ENCODE measurements at places on chromosomes 11 and 22.

DNA sequence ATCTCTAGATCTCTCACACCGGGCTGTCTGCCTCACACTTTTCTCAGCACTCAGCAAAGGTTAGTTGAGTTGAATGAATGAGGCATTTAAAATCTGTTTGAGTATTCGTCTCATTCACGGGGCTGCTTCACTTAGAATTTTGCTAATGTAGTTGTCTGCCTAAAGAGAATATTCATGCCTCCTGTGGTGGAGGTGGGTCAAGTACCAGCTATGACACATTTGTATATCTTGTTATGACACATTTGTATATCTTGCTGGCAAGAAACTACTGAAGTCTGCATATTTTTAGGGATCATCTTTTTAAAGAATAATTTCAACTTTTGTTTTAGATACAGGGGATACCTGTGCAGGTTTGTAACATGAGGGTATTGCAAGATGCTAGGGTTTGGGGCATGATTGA lies 43.1 kb downstream of the LDLRAD3 start:
- no peak for DNase-seq

DNA sequence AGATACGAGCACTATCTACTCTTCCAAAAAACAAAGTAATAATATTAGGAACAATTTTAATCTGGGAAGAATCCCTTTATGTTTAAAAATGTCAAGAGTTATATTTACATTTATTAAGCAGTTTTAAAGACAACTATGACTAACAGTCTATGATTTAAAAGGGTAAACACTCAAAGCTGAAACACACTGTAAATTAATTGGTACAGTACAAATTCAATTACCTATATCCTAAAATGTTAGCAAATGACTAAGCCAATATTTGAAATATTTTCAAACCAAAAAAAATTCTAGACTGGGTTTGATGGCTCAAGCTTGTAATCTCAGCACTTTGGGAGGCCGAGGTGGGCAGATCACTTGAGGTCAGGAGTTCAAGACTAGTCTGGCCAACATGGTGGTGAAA lies 36.0 kb upstream of the CHRNA10 start:
- DNase-seq: no peak

DNA sequence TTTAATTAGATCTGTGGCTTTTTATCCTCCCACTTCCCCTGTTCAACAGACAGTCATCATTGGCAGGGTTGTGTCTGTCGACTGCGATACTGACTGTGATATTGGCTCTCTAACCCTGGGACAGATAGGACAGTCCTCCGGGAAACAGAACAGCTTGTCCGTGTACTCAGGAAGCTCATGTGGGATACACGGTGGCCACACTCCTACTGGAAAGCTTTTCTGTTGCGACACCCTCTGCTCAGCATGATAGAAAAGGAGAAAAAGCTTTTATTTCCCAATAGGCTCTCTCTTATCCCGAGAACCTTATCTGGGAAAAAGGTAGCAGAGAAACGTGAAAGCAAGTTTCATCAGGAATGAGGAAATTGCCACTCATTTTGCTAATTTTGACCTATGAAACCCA lies 60.4 kb upstream of the HSPA8 start:
- DNase-seq: no peak

GRCh38 chr11:94830722-94831510 lies 62.8 kb downstream of the AMOTL1 start:
- no peak for DNase-seq

DNA sequence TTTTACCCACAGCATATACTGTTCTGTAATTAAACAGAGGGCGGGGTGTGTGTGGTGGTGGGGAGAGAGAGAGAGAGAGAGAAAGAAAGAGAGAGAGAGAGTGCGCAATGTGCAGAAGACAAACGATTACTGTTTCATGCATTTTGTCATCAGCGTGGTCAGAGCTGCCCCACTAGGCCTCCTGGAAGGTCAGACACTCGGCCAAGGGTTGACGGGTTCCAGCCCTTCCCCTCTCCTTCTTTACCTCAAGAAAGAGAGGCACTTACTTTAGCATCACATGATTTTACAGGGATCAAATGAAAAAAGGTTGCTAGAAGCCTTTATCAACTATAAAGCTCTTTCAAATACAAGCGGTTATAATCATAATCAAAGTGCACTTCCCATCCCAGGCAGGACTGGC lies 269.2 kb upstream of the SORL1-AS1 start:
- no peak for DNase-seq
